Activated T-cell treated with anti-CD3 and anti-CD28 coated beads, Interleukin-2, amount 50 U/mL, for 4 hours (primary cell): ENCODE measurements at places on chromosomes 12 and 14. TPM values are rescaled to one million over a fixed set of nuclear protein-coding genes. Genes with fewer than 3 reads are reported as not detected.

Gene OVCH1
- total RNA-seq: not detected

DNA sequence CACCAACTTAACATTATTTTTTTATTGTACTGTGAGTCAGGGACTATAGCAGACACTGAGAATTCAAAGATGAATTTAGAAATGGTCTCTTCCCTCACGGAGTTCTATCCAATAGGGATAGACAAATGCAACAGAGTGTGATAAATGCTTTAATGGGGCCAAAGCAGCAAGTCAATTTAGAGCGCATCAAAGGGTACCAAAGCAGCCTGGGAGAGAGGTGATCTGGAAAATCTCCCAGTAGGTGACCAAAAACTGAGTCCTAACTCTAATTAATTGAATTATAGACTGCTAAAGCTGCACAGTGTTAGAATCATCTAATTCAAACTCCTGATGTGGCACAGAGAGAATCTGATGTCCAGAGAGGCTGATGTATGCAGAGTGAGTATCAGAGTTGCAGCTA is 2.6 kb downstream of the LIN7A start:
- no peak for DNase-seq

Gene MYF6
- total RNA-seq: not detected

DNA sequence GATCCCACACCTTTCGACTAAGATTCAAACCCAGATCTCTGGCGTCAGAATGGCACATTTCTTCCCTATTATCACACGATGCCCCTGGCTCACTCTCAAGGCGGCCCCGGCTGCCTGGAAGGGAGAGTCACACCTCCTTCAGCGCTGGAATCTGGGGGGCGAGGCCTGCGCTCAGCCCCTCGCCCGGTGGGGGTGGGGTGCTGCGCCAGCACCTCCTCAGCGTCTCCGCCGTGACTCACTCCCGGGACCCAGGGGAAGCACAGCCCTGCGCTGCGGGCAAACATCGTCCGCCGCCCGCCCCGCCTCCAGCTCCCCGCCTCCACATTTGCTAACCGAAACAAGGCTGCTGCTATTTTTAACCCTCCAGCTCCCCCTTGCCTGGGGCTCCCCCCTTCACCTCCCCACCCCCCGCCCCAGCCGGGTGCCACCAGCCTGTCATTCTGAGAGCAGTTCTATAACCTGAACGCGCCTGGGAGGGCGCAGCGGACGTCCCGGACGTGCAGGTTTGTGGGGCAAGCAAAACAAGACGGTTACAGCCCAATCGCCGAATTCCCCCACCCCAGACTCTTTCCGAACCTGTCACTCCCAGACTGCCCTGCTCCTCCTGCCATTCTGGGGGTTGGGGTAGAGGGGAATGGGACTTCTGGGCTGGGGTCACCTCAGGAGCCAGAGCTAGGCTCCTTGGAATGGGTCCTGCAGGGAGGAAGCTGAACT is 6.7 kb downstream of the HDAC7 start:
- peak; percentile 91 for DNase-seq

Gene KLRC4
- total RNA-seq: 0.78 TPM

DNA sequence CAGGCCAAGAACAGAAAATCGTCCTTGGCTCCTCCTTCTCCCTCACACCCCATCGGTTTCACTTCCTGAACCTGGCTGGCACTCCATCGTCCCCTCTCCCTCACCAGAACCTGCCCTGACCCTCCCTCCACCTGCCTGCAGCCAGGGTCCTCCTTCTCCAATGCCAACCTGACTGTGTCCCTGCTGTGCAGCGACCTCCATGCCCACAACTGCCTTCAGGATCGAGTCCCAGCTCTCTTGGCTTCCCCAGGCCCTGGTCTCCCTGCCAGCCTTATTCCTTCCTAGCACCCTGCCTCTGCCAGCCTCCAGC is 19.8 kb downstream of the HVCN1 start:
- no peak for DNase-seq

DNA sequence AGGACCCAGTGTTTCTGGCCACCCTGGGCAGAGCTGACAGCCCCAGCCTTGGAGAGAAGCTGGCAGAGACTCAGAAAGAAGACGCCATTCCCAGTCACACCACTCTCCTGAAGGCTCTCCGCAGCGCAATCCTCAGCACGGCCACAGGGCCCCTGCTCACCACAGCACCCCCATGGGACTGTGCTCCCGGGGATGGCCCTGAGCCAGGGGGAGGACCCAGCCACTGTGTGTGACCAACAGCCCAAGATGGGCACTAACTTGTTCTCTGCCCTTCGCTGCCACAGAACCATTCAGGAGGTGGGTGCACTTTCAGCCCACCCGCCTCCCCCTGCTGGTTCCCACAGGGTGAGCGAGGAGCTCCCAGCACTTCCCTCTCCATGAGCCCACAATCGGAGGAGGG is 57.1 kb downstream of the CCNK start:
- DNase-seq: no peak

Gene CLEC2A
- not detected for total RNA-seq

Gene NUP107
- total RNA-seq: 121 TPM

DNA sequence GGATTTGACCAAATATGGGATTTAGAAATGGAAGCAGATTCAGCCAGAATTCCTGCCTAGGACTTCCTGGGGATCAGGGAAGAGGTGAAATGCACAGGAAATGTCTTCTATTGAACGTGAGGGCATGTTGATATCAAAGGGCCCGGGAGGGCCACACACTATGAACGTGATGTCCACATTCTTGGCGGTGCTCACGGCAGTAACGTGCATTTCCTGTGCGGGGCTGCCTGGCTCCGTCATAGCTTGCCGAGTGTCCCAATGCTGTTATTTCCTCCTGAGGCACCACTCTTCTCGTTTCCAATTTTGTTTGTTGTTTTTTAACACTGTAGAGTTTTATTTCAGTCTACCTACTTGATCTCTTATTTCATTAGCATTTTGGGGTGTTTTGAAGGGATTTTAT is 67.3 kb downstream of the ZNF664 start:
- no peak for DNase-seq

Gene KRT78
- total RNA-seq: not detected

Gene KLHDC1
- total RNA-seq: 1.8 TPM

Gene CCDC196
- not detected for total RNA-seq
